A549 treated with ZK216348 at 1 μM for 4 hours (cell line): ENCODE measurements at places on chromosomes 5 and 9. TPM values are rescaled to one million over a fixed set of nuclear protein-coding genes. Genes with fewer than 3 reads are reported as not detected.

The SAXO1 gene
- total RNA-seq, result not detected in 5 replicates

The CCL27 gene
- total RNA-seq, result 0.25 to 0.94 TPM (median 0.34 TPM) in 3 of 5 replicates, not detected in the others

The IL3 gene
- not detected in 5 replicates for total RNA-seq

The ROR2 gene
- total RNA-seq, result 1.4 to 2.4 TPM (median 1.7 TPM) in 5 replicates

The FBP2 gene
- 0.11 TPM in 1 of 5 replicates, not detected in the others for total RNA-seq

The PCDHB6 gene
- total RNA-seq, result 0.62 to 1.1 TPM (median 0.85 TPM) in 5 replicates

The SOHLH1 gene
- not detected in 5 replicates for total RNA-seq

The STKLD1 gene
- 0.84 to 2.0 TPM (median 0.94 TPM) in 5 replicates for total RNA-seq

The HAPLN1 gene
- total RNA-seq, result not detected in 5 replicates

The ROPN1L gene
- 1.3 to 2.8 TPM (median 2.2 TPM) in 5 replicates for total RNA-seq

The BTNL8 gene
- not detected in 5 replicates for total RNA-seq

The MTAP gene
- total RNA-seq, result 2.7 to 33.3 TPM (median 5.1 TPM) in 5 replicates

The SHISAL2B gene
- 0.20 TPM in 1 of 5 replicates, not detected in the others for total RNA-seq

The NR2F1 gene
- total RNA-seq, result 3.6 to 5.3 TPM (median 4.4 TPM) in 5 replicates

The LHX6 gene
- total RNA-seq, result 0.57 to 1.3 TPM (median 1.2 TPM) in 5 replicates

The GRAMD2B gene
- 0.69 to 0.96 TPM (median 0.80 TPM) in 5 replicates for total RNA-seq

The ACOT12 gene
- total RNA-seq, result not detected in 5 replicates

The MTX3 gene
- 3.4 to 7.9 TPM (median 6.0 TPM) in 5 replicates for total RNA-seq

The SMIM32 gene
- not detected in 5 replicates for total RNA-seq

The CDH12 gene
- not detected in 5 replicates for total RNA-seq

The ESM1 gene
- total RNA-seq, result not detected in 5 replicates

The CARD9 gene
- total RNA-seq, result 0.85 to 2.3 TPM (median 1.0 TPM) in 5 replicates

The SPATA31A5 gene
- total RNA-seq, result not detected in 5 replicates

The DDX4 gene
- not detected in 5 replicates for total RNA-seq

The GZMA gene
- total RNA-seq, result not detected in 5 replicates

The MYOZ3 gene
- 0.07 to 0.09 TPM in 2 of 5 replicates, not detected in the others for total RNA-seq

The DTWD2 gene
- total RNA-seq, result 0.87 to 1.9 TPM (median 1.5 TPM) in 5 replicates

The FBXO38 gene
- 14.7 to 20.6 TPM (median 20.4 TPM) in 5 replicates for total RNA-seq

The PCDHA9 gene
- total RNA-seq, result 0.04 TPM in 1 of 5 replicates, not detected in the others

The KIF3A gene
- 8.1 to 16.4 TPM (median 9.7 TPM) in 5 replicates for total RNA-seq

The ZDHHC11B gene
- 1.1 to 1.8 TPM (median 1.5 TPM) in 5 replicates for total RNA-seq

The FIBCD1 gene
- 4.1 to 16.6 TPM (median 14.7 TPM) in 5 replicates for total RNA-seq

The ZNF658 gene
- 1.2 to 2.8 TPM (median 1.8 TPM) in 5 replicates for total RNA-seq

The FUT7 gene
- 0.07 TPM in 1 of 5 replicates, not detected in the others for total RNA-seq

The LRRC26 gene
- total RNA-seq, result 0.39 to 2.0 TPM (median 1.6 TPM) in 5 replicates

The TNFSF15 gene
- total RNA-seq, result 0.05 to 0.25 TPM (median 0.16 TPM) in 5 replicates

The MAMDC2 gene
- total RNA-seq, result 0.18 to 0.43 TPM (median 0.21 TPM) in 5 replicates

The HRH2 gene
- total RNA-seq, result 0.46 to 0.73 TPM (median 0.51 TPM) in 5 replicates

The NRARP gene
- total RNA-seq, result 1.9 to 7.2 TPM (median 5.6 TPM) in 5 replicates

The GDNF gene
- not detected in 5 replicates for total RNA-seq

The FST gene
- total RNA-seq, result 3.0 to 4.5 TPM (median 4.4 TPM) in 5 replicates

The LCN1 gene
- 0.53 TPM in 1 of 5 replicates, not detected in the others for total RNA-seq
